ENCODE measurements at places on chromosomes 2 and 18. TPM values are rescaled to one million over a fixed set of nuclear protein-coding genes. Genes with fewer than 3 reads are reported as not detected.
A peak's percentile ranks its signal among the peaks of the same experiment; 100 is the strongest.

- no peak for DNase-seq
Measured at GRCh38 chr18:34911661-34912384, 129.4 kb upstream of the MAPRE2 start.

Gene LAMA1
- 2.3 TPM for total RNA-seq

- DNase-seq = no peak
Measured at GRCh38 chr18:27887287-27887686, 289.6 kb downstream of the CDH2 start.

- DNase-seq = no peak
Measured at GRCh38 chr18:35397976-35398375, 20.8 kb upstream of the ZNF396 start.

Gene ASIC4
- total RNA-seq = not detected

Gene PRKAG3
- not detected for total RNA-seq

DNA sequence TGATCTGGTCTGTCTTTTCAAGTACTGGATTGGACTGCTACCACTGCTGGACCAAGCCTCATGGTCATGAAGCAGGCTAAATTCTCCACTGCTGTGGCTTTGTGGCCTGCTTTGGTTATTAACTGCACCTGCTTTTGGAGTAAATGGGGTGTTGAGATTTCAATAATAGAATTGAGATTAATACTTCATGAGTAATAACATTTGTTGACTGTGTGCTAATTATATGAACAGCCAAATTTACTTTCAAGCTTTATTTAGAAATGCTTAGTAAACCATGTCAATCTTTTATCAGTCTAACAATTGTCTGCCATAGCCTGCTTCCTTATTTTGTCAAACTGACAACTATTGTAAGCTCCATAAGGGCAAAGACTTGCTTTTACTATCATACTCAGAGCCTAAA is 27.4 kb upstream of the MTIF2 start:
- no peak for DNase-seq

DNA sequence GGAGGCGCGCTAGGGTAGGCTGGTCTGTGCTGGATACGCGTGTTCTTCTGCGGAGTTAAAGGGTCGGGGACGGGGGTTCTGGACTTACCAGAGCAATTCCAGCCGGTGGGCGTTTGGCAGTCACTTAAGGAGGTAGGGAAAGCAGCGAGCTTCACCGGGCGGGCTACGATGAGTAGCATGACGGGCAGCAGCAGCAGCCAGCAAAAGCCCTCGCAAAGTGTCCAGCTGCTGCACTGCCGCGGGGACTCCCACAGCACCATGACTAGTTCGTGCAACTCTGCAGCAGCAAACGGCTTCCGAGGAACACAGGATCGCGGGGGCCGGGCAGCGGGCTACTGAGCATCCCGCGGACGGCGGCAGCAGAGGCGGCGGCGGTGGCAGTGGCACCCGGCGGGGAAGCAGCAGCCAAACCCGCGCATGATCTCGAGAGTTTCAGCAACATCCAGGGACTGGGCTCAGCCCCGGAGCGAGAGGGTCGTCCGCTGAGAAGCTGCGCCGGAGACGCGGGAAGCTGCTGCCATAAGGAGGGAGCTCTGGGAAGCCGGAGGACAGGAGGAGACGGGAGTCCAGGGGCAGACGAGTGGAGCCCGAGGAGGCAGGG is 368 bp downstream of the TMEFF2 start:
- DNase-seq = peak; percentile 78

- no peak for DNase-seq
Measured at GRCh38 chr2:152974146-152974545, 255.7 kb downstream of the ARL6IP6 start.

Gene CFAP53
- total RNA-seq = not detected

Gene CTNNA2
- not detected for total RNA-seq

Gene COL5A2
- total RNA-seq = 12.6 TPM

- no peak for DNase-seq
Measured at GRCh38 chr2:54983345-54984220, 66.7 kb downstream of the RTN4 start.

GRCh38 chr2:40095000-40095399 is 315.9 kb upstream of the THUMPD2 start:
- DNase-seq = no peak

Measured in spleen (tissue), 13 donors.